8988T (cell line): ENCODE measurements at places on chromosomes 5 and 9.

- no peak for DNase-seq
These were observed 33.8 kb upstream of the PANK3 start for GRCh38 chr5:168612996-168613395.

GRCh38 chr5:99000876-99001275 lies 72.1 kb upstream of the CHD1 start:
- no peak for DNase-seq

DNA sequence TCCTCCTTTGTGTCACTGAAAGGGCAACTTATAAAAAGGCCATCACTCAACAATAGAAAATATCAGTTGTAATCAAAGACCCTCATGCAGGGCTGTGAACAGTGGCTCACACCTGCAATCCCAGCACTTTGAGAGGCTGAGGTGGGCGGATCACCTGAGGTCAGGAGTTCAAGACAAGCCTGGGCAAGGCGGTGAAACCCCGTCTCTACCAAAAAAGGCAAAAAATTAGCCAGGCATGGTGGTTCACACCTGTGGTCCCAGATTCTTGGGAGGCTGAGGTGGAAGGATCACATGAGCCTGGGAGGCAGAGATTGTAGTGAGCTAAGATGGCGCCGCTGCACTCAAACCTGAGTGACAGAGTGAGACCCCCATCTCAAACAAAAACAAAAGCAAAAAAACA lies 24.7 kb downstream of the GLDC start:
- no peak for DNase-seq

DNA sequence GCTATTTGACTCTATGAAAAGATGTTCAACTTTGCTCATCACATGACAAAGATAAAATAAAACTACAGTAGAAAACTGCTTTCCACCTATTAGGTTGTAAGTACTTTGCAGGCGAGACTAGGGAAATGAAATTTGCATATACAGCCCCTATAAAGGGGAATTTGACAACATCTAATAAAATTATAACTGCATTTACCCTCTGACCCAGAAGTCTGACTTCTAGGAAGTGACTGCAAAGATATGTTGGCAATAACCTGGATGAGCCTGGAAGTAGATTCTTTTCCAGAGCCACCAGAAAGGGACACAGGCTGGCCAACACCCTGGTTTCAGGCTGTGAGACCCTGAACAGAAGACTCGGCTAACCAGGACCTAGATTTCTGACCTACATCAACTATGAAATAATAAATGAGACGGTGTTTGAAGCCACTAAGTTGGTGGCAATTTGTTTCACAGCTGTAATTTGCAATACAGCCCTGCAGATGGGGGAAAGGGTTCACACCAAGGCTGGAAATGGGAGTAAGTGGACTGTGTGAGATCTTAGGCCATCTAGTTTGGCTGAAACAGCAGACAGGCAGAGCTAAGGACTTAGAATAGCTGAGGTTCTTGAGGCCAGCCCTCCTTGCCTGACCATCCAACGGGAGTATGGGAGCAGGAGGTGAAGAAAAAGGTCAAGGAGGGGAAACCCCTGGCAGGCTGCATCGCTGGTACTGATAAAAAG lies 106.6 kb downstream of the SIL1 start:
- DNase-seq, result no peak

- DNase-seq, result no peak
These were observed 257.8 kb downstream of the PLK2 start for GRCh38 chr5:58201922-58202648.

DNA sequence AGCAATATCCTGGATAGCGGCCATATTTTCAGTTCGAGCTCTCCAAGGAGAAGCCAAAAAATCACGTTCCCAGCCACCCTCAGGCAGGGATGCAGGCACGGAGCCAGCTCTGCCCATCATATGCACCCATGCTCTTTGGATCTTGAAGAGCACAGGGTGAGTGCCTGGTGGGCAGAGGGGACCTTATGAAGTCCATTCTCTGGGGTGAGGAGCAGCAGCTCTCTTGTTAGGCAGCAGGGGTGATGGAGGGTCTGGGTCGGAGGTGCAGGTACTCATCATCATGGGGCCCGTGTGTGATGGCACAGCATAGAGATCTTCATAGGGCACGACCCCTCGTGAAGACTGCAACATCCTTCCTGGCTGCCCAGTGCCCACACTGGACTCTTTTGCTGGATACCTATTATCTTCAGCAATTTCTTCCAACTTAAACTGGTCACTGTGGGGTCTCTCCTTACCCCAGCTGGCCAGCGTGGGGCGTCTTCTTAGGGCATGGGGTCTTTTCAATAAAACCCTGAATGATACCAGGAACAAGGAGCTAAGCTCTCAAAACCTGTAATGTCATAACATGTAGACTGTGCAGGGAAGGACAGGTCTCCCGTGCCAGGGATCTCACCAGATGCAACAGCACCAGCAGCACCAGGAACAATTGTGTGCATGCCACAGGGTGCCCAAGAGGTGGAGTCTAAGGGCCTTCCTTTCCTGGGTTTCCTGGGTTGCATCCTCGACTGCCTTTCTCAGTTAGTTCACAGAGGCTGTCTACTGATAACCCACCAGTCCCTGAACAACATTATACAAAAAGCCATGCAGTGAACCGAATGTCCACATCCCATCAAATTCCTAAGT lies 165.0 kb downstream of the TENT4A start:
- no peak for DNase-seq

- DNase-seq, result peak; percentile 54
These were observed 1.5 kb upstream of the SEMA5A start for GRCh38 chr5:9547122-9547947.

- no peak for DNase-seq
These were observed 23.6 kb upstream of the PDE4D start for GRCh38 chr5:59917121-59917520.

DNA sequence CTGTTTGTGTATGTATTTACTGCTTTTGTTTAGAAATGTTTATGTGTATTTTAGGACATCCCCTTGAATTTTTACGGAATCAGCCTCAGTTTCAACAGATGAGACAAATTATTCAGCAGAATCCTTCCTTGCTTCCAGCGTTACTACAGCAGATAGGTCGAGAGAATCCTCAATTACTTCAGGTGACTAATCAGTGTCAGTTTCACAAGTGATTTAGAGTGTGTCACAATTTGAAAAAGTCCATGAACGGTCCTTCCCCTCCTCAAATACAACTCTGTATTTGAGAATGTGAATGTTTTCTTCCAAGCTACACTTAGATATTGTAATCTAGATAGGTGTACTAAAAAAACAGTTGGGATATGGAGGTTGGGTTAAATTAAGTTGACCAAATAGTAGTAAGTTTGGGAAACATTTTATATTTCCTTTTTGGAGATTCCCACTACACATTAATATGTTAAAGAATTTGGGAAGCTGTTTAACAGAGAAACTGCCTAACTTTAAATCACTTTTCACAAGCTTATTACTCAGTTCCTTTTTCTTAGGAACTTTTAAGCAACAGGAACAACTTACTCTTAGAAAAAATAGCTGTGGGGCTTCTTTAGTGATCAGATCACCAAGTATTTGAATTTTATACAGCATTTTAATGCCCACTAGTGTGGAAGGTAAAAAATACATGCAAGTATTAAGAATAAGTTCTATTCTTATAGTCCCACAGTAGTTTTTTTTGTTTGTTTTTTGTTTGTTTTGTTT lies 40.9 kb downstream of the RAD23B start:
- no peak for DNase-seq

DNA sequence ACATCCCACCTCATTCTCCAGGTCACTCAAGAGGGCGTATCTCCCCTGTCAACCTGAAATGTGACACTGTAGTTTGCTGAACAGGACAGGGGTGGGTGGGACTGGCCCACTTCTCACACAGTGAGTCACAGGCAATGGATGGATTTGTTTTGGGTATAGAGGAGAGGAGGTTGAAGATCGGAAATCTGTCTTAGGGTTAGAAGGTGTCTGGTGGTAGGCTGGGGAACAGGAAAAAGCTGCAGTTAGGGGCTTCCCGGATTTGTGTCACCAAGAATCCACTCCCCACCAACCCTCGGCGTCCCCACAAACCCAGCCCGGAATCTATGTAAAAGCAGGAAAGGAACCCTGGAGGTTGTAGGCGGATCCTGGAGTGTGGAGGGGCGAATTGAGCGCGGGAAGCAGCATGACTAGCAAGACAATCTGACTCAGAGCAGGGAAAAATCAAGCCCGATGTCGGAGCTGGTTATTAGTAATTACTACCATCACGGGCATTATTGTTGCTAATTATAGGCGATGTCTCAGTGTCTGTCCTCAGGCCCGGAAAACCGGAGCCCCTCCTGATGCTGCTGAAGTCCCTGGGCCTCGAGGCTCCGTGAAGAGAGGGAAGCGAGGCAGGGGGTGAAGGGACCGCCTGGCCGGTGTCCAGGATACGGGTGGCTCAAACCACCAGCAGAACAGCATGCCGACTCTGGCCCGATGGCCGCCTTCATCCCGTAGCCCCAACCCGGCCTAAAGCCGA lies 1.7 kb upstream of the IRX1 start:
- DNase-seq, result no peak

DNA sequence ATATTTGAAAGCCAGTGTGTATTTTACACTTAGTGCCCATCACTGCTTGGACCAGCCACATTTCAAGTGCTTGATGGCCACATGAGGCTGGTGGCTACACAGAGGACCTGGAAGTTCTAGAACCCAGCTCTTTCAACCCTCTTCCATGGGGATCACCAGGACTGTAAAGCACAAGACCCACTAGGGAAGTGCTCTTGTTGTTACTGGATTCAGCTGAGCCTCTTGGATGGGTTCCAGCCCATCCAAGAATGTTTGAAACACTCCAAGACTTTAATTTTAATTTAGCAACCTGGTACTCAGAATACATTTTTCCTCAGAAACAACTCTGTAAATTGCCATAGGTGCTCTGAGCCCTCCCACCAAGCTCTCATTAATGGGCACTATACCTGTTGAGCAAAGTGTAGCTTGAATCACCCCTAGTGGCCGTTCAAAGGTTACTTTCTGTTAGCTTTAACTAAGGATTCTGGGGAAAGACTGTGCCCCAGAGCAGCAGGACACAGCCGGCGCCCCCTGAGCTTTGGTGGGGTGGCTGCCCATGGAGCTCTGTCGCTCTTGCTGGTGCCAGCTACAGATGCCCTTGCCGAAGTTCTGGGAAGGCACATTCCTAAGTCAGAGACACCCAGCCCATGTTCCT lies 212.4 kb downstream of the HSD17B3 start:
- DNase-seq, result no peak

GRCh38 chr5:98461485-98461884 lies 312.0 kb upstream of the RGMB start:
- no peak for DNase-seq

- DNase-seq, result no peak
These were observed 148.2 kb upstream of the RAI14 start for GRCh38 chr5:34507933-34508332.

DNA sequence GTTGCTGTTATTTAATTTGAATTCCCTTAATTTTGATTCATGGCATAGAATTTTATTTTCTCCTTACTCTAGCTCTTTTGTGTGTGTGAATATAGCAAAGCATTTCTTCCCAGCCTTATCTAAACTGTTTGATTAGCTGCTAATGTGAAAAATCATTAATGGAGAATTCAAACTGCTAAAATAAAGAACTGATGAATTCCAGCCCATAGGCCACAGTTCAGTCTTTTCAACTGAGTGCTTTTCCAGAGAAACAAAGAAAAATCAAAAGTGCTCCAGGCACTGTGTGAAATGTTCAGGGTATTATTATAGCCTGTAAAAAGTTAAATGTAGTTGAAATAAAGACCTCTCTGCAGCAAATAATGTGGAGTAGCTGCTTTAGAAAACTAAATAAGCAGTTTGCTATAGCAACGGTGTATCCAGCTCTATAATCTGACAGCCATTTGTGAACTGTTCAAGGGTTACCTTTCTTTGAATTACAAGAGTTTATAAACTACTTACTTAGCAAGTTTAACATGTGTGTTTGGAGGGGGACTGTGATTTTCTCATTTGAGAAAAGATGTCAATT lies 123.8 kb downstream of the GIN1 start:
- DNase-seq, result no peak

DNA sequence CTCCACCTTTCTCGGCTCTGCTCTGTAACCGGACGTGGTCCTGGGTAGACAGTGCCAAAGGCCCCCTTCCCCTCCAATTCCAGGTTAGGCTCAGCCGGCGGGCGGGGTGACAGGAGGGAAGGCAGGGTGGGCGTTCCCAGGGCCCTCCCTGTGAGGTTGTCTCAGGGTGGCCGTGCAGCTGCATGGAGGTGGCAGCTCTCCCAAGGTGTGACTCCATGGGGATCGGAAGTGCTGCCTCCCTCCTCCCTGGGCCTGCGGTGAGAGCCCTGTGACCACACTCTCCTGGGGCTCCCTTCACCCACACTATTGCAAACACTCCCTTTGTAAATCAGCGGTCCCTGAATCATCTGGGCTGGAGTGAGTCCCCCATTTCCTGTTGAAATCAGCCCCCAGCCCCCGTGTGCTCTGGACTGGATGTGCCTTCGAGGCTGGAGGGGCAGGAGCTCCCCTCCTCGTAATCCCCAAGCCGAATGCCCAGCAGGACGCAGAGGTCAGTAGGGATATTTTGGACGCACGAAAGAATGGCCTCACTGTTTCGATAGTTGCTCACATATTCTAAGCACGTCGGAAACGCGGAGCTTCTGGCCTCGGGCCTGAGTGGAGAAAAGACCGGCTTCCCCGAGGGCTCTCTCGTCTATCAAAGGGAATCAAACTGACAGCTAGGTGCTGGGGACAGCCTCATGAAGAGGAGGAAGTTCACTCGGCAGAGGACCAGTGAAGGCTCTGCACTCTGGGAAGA lies 107.6 kb upstream of the COL5A1 start:
- DNase-seq, result no peak

DNA sequence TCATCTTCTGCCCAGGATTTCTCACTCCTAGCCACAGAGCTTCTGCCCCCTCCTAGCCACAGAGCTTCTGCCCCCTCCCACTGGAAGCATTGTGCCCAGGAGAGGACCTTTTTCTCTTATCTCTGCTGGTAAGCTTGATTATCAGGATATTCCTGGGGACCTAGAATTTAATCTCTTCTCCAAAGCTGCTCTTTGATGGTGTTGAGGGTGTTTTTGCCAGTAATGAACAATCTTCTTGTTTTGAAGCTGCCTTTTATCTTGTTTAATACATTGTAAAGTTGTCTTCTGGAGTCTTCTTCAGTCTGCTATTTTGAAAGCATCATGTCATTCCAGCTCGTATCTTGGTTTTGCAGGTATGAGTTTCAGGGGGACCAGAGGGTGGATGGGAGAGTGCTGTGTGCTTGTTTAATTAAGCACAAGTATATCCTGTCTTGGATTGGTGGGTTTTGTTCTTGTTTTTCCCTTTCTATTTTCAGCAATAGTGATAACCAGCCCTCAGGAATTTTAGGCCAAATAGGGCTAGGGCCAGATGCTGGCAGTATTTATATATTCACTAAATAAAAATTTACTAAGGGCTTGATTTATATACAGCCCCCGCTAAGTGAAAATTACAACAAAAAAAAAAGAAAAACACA lies 214.0 kb upstream of the DMRT1 start:
- no peak for DNase-seq

DNA sequence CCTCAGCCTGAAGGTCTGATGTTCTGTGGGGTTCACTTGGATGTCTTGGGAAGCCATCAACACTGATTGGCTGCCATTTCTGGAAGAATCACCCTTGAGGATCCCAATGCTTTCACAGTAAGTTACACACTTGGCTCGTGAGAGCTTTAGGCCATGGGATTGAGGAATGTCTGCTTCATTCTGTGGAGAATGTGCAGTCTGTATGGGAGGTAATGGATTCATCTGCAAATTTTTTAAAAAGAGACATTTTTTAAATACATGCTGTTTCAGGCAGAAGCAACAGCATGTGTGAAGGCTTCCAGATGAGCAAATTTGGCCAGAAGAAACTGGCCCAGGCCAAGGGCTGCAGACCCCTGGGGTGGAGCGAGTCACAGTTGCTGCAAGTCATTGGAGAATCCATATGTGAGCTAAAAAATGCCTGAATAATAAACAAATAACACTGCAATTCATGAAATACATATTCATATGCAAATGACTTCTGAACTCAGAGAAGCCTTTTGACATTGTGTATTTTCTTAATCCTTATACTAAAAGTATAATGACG lies 146.3 kb upstream of the RASEF start:
- DNase-seq, result no peak
